IMR-90 (cell line): ENCODE measurements at places on chromosomes 7 and 10.
A peak's percentile ranks its signal among the peaks of the same experiment; 100 is the strongest.

GRCh38 chr7:54719974-54720373 is 39.0 kb downstream of the SEC61G start:
- no peak for DNase-seq

DNA sequence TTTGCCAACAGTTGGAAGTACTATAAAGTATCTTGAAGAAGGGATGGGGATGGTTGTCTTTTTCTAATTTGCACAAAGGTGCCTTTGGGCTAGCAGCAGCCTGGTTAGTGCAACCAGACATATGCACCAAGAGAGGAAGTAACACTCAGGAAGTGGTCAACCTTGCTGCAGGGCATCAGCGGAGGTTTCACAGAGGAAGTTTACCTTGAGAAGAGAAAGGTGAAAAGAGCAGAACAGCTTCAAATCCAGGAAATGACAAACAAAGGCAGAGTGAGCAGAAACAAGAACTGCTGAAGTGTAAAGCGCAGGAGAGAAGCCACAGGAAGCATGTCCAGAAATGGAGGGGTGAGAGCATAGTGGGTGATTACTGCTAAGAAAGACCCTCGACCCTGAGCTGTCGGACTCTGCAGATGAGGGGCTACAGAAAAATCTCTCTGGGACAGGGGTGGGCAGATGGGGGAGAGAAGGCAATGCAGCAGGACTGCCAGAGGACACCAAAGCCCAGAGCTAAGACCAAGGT is 66.9 kb downstream of the STK17A start:
- DNase-seq = peak; percentile 50

- no peak for DNase-seq
These were observed 92.9 kb upstream of the PCBD1 start for GRCh38 chr10:70981171-70981836.

- DNase-seq = no peak
These were observed 18.7 kb downstream of the ZMIZ2 start for GRCh38 chr7:44767134-44767911.

GRCh38 chr7:127652333-127653248 is 597 bp downstream of the SND1 start:
- peak; percentile 62 for DNase-seq

- DNase-seq = peak; percentile 56
These were observed 1.7 kb upstream of the CTNNA3 start for GRCh38 chr10:67697724-67698131.

DNA sequence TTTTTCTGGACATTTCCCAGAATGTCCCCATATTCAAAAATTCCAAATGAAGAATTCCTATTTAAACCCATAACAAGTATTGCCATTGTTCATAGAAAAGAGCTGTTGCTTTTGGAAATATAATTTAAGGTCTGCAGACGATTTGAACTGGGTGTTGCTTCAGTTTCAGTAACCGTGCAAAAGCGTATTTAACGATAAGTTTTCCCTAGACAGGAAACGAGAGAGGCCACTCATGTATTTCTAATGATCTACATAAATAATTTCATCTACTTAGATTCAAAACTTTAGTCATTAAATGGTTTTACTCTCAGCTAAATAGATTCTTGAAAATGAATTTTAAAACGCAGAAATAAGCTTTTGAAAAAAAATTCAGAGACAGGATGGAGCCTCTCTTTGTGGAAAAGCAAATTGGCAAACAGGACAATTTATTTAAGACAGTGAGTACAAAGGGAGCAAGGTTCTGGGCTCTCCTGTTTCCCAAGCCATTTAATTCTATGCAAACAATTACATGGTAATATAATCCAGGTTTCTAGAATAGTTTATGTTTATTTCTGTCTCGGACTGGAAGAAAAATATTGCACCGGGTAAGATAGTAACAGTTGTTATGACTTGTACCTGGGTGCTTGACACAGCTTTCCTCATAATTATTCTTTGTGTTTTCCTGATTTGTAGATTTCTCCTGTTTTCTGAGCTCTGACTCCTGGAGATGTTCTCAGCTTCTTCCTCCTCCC is 263.0 kb downstream of the BAMBI start:
- no peak for DNase-seq

DNA sequence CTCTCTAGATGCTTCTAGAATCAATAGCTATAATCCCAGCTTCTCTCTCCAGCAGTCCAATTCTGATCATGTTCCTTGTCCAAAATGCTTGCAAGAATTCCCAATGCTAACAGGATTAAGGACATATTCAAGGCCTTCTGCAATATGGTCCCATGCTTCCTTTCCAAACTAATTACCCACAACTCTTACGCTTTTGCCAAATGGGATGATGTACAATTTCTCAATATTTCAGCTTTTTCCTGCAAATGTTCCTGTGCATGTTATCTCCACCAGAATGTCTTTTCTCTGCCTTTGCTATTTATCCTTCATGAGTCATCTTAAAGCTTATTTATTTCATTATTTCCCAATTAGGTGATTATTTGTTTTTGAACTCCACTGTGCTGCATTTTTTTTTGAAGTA is 556.4 kb downstream of the SORCS1 start:
- DNase-seq = peak; percentile 20

GRCh38 chr7:36475381-36475780 is 85.7 kb downstream of the ANLN start:
- DNase-seq = no peak

- peak; percentile 86 for DNase-seq
These were observed 12.9 kb upstream of the DENND2A start for GRCh38 chr7:140653319-140654108.

DNA sequence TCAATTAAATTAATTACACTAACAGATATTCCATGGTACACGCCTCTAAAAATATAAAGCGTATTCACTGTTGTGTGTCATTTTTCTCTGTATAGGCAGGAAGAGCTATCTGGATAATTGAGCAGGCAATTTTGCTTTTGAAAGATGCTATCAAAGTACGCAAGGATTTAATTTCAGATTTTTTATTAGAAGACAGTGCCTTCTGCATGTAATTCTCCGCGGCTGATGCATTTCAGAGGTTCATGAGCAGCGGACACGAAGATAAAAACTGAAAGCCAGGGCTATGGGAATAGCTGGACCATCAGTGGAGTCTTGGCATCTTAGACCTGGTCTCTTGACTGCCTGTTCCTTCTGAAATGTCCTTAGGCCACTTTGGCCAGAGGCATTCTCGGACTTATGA is 35.7 kb upstream of the SDK1 start:
- DNase-seq = no peak

GRCh38 chr10:95513941-95514392 is 47.2 kb downstream of the SORBS1 start:
- peak; percentile 10 for DNase-seq

DNA sequence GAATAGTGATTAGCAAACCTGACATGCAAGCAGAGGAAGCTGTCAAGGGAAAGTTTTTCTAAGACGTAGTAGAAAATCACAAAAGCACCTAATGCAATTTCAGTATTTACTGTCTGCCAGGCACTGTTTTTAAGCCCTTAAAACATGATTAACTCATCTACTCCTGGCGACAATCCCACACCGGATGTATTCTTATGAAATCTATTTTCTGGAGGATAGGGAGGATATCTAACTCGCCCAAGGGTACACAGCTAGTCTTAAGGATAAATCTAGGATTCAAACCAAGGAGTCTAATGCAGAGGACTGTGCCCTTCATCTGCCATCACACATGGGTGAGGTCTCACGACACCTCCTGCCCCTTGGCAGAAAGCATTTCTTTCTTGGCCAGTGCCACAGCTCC is 47.8 kb upstream of the FIGNL1 start:
- DNase-seq = peak; percentile 7

GRCh38 chr10:110502851-110503301 is 5.2 kb downstream of the DUSP5 start:
- peak; percentile 80 for DNase-seq

DNA sequence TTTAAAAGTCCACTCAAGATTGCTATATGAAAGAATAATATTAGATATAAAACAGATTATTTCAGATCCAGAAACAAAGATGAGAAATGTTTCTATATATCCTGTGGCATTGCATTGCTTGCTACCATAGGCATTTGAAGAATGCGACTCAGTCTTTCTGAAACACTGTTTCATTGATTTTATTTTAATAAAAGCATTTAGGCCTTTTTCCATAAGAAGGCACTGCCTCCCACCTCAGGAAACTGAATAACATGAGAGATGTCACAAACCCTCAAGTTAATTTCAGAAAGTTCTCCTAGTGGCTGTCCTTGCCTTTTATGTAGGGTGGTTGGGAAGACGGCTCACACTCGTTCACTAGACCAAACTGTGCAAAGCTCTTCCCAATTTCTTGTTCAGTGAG is 23.3 kb downstream of the PRPS1L1 start:
- peak; percentile 17 for DNase-seq

DNA sequence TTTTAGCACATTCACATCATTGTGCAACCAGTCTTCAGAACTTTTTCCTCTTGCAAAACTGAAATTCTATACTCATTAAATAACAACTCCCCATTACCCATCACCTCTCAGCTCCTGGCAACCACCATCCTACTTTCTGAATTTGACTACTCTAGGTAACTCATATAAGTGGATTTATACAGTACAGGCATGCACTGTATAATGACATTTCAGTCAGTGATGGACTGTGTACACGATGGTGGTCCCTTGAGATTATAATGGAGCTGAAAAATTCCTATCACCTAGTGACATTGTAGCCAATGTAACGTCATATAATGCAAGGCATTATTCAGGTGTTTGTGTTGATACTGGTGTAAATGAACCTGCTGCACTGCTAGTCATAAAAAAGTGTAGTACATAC is 60.1 kb downstream of the BTRC start:
- DNase-seq = no peak
